Epithelial cell of alveolus of lung (primary cell): ENCODE measurements at places on chromosomes 12 and 14. TPM values are rescaled to one million over a fixed set of nuclear protein-coding genes. Genes with fewer than 3 reads are reported as not detected.

KRT82 gene
- total RNA-seq = not detected in 2 replicates

PRDM4 gene
- total RNA-seq = 18.0 and 20.6 TPM in 2 replicates

AICDA gene
- not detected in 2 replicates for total RNA-seq

CLEC1B gene
- total RNA-seq = not detected in 2 replicates

RFX4 gene
- not detected in 2 replicates for total RNA-seq

DCN gene
- 142 and 1,362 TPM in 2 replicates for total RNA-seq
